Vagina (tissue), 2 donors: ENCODE measurements at places on chromosomes 6 and 20. TPM values are rescaled to one million over a fixed set of nuclear protein-coding genes. Genes with fewer than 3 reads are reported as not detected.

The RNF217 gene
- 26.0 TPM for total RNA-seq

- no peak for DNase-seq
Observed at GRCh38 chr6:4180652-4181255, 45.4 kb upstream of the ECI2 start.

DNA sequence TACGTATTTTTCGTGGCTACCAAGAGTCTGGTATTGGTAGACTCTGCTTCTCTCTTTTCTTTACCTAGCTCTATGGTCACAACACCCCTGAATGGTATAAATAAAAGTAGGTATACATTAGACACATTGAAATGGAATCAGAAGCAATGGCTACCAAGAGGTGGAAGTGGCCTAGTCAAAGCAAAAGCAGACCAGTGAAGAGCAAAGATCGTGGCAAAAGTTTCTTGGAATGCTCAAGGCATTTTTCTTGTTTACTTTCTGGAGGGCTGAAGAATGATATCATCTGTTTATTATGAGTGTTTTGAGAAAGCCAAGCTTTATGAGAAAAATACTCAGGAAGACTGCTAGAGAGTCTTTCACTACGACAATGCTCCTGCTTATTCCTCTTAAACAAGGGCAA is 28.6 kb upstream of the MOCS1 start:
- DNase-seq: no peak

DNA sequence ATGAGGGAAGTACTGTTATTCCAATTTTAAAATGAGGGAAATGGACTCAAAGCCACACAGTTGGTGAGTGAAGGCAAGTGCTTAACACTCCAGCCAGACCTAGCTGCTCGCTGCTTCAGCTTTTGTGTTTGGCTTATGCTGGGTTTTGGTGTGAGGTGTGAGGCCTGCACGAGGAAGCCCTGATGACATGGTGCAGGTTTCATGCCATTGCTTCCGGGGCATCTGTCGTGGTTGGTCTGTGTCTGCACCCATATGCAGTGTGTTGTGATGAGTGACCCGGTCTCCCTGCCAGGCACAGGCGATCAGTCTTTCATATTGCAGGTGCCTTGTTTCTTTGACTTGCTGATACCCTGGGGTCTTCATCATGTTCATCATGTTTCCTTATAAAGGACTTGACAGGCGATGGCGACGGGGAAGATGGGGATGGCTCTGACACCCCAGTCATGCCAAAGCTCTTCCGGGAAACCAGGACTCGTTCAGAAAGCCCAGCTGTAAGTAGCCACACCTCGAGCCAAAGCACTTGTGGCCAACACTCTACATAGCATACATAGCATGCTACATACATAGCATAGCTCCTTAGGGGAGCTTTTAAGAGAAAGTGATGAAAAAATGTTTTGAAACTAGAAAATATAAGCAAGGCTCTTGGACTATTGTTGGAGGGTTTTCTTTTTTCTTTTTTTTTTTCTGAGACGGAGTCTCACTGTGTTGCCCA is 22.3 kb downstream of the DNMT3B start:
- no peak for DNase-seq

GRCh38 chr20:20251836-20252235 is 116.1 kb upstream of the INSM1 start:
- no peak for DNase-seq

The RNGTT gene
- 18.2 TPM for total RNA-seq

- no peak for DNase-seq
Observed at GRCh38 chr6:112096901-112097300, 9.5 kb downstream of the FAM229B start.
